ENCODE measurements at places on chromosomes 5 and 9.

DNA sequence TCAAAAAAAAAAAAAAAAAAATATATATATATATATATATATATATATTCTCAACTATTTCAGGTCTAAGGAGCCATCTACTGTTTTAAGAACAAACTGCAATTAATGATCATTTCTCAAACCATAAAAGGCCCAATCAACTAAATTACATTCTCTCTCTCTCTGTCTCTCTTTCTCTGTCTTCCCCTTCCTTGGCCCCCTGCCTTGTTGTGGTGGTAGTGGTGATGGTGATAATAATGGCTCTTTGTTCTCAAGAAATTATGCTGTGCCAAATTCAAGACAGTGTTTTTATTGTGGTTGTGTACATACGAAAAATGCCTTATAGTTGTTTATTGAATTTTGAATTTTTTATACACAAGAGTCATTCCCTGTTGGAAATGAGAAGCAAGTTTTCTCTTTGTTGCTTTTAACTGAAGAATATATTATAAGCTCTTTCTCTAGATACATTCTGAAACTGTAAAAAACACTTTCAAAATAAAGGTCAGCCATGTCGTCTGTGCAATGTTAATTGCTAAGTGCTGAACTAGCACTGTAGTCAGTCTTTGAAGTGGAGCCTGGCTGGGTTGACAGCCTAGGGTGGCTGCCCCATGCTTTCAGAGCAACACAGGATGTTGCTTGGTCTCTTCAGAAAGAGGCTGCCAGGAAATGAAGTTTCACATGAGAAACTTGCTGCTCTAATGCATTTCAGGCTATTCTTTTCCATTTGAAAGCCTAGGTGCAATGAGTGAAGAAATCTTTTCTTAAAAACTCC, 96.0 kb downstream of the HINT1 start:
- no peak for DNase-seq

DNA sequence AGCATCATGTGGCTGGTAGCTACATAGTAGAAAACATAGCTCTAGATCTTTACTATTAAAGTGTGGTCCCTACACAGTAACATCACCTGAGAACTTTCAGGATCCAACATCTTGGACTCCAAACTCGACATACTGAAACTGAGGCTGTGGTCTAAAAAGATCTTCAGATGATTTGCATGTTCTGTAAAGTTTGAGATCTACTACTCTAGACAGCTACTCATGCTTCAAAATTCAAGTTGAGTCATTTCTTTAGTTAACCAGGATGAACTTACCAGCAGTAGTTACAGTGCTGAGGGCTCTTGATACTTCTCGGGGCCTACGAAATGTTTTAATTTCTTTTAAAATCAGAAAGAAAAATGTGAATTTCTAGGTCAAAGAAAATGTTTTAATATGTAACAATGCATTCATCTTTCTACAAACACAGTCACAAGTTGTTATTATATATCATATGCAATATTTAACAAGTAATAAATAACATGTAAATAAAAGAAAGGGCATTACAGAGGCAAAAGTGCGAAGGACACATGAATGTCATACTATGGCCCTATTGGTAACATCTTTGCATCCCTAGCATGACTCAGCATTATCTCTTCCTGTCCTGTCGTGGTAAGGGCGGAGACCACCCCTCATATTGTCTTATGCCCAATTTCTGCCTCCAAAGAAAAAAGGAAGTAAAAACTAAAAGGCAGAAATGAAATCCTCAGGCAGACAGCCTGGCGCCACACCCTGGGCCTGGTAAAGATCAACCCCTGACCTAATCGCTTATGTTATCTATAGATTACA, 563.9 kb upstream of the TLE4 start:
- no peak for DNase-seq

- no peak for DNase-seq
Observed at GRCh38 chr5:107673039-107673367, 2.3 kb upstream of the EFNA5 start.

DNA sequence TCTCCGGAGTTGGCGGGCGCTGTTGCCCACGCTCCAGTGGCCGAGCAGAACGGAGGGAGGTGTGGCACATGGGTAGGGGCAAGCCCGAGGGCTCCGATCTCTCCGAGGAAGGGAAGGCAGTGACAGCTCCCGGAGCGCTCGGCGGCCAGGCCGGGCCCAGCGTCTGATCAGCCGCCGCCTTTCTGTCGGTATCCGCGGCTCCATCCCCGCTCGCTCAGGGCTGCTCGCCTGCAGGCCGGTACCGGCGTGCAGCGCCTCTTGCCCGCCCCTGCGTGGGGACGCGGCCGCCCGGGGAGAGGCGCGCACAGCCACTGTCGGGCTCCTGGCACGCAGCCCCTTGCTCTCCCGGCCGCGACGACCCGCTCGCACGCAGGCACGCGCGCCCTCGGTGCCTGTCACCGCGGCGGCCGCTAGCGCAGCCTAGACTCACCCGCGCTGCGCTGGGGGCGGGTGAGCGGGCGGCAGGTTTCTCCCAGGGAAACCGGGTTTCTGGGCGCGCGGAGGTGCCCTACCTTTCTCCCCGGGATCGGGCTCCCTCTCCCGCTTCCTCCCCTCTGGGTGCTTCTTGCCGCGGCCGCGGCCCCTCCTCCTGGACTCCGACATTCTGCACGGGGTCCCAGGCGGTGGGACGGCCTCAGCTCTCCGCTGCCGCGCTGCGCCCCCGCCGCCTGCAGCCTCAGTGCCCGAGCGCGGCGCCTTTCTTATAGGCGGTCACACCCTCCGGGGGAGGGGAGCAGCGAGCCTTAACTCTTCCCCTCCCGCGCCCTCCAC, 108.4 kb downstream of the PSD2 start:
- no peak for DNase-seq

DNA sequence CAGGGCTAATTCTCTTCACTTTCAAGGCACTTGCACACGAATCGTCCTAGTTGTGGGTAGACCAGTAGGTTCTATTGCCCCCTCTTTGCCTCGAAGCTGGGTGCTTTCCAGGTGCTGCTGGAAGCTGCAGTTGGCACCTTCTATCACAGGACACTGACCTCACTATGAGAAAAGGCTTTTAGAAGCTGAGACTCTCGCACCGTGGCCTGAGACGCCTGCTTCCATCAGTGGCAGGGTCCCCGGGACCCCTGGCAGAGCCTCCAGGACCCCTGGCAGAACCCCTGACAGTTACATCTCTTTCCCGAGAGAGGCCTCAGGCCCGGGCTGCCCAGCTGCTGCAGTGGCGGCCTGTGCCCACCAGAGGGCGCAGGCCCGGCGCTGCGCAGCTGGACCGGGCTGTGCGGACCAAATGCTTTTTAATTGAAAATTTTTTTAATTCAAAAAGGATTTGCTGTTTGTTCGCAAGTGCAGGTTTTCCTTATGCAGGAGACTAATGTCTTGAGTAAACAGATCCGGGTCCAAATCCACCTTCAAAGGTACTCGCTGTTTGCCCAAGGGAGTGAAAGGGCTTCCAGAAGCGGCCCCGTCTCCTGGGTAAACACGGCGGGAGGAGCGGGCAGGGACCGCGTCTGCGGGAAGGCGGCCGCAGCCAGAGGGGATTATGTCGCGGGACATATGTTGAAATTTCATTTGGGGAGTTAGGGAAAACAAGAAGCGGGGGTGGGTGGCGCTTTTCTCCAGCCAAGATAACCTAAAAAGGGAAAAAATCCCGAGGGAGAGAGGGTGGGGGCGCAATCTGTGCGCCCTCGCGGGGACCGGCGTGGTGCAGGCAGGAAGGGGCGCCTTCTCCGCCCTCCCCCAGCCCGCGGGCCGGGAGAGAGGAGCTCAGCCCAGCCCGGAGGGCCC, 114.5 kb upstream of the LMX1B start:
- no peak for DNase-seq
